ENCODE measurements at places on chromosomes 1 and 21.
A peak's percentile ranks its signal among the peaks of the same experiment; 100 is the strongest.

DNA sequence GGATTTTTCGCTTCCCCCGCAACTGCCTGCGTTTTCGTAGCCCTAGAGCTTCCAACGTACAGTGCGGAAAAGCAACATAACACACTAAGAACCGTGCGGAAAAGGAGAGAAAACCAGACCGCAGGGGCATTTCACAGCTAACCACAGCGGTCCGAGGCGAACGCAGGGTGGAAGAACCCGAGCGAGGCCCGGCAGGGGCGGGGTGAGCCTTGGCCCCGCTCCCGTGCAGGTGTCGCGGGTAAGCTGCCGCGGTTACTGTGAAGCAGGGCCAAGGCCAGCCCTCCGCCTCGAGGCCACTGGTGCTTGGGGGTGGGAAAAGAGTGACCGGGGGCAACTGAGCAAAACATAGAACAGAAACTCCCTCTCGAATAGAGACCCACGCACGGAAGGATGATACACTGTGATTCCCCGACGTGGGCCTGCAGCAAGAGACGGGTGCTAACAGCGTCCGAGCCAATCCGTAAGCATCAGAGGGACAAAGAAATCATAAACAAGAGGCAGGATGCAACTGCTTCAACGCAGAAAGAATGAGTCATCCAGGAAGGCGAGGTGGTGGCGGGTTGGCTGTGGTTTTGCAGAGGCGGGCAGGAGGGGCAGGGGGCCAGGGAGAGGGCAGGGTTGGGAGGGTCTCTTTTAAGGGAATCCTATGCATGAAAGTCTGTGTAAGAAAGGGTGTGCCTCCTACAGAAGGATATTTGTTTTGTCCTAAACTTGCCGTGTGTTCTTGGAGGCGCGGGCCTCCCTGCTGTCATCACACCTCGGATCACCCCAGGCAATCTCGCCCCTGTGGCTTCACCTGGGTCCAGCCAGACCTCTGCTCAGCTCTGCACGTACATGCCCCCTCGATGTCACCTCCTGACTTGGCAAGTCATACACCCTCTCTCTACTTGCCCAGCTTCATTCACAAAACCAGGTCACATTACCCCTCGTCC lies 7.3 kb downstream of the GNG4 start:
- DNase-seq, result no peak

GRCh38 chr1:182629499-182630096 lies 25.4 kb upstream of the RGS16 start:
- DNase-seq, result no peak

DNA sequence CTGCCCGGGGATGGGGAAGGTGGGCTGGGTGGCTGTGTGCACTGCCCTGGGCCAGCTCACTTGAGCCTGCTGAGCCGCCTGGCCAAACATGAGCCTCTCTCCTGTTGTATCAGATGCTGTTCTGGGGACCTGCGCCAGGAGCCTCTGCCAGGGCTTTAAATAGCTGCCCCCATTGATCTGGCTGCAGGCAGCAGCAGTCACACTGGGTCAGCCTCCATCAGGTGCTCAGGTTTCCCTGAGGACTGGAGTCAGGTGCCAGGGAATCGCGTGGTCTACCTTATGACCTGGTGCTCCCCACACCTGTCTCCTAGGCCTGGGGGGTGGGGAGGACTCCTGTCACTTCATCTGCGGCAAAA lies 700 bp upstream of the CCDC28B start:
- no peak for DNase-seq

DNA sequence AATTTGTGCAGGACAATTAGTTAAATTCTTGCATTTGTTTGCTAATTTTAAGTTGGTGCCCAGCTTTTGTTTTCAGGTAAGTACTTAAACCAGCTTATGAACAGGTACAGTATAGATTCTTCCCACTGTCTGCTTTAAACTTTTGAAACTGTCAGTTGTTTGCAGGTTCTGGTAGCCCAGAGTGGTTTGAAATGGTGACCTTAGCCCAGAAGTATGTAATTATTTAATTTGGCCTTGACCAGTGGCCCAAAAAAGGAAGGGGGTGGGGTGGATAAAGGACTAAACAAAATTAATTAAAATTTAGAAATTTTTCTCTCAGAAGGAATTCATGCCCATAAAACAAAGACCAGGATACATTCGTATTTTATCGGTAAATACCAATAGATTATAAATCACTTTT lies 69.0 kb downstream of the PTBP2 start:
- no peak for DNase-seq

DNA sequence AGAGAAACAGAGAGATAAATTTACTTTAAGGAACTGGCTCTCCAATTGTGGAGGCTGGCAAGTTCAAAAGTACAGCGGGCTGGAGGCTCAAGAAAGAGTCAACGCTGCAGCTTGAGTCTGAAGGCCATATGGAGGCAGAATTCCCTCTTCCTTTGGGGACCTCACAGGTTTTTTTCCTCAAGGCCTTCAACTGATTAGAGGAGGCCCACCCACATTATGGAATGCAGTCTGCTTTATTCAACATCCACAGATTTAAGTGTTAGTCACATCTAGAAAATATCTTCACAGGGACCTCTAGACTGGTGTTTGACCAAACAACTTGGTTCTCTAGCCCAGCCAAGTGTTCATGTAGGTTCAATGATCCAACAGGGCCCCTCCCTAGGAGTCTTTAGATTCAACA lies 117.8 kb downstream of the SLC35F3 start:
- no peak for DNase-seq

DNA sequence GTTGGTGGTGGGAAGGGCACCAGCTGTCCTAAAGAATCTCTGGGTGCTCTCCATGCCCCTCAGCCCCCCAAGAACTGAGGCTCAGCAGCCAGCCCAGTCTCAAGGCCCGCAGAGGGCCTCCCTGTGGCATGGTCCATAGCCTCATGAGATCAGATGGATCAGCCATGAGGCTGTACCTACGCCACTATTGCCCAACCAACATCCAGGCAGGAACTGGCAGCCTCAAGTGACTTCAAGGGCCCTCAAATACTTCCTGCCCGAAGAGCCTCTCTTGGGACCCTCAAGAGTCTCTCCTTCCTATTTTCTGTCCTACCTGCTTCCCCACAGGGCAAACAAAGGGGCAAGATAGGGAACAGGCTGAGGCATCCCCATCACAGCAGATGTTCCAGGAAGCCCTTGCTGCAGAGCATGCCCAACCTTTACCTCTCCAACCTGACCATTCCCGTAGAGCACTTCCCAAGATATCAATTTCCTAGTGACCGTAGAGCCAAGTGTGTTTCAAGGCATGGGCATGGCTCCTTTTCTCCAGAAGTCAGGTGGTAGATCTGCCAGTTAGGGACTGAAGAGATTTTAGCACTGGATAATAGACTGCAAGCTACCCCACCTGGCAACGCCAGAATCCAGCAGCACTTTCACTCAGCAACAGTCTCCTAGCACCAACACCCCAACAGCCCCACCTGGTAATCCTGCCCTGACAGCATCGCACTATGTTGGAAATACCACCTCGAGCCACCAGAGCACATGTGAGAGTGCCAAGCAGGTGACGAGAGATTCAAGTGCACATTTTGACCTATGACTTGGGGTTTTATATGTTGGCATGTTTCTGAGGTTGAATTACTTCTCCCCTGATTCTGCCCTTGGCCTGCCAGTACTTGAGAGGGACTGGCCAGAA lies 13.7 kb upstream of the MFSD2A start:
- DNase-seq, result no peak

DNA sequence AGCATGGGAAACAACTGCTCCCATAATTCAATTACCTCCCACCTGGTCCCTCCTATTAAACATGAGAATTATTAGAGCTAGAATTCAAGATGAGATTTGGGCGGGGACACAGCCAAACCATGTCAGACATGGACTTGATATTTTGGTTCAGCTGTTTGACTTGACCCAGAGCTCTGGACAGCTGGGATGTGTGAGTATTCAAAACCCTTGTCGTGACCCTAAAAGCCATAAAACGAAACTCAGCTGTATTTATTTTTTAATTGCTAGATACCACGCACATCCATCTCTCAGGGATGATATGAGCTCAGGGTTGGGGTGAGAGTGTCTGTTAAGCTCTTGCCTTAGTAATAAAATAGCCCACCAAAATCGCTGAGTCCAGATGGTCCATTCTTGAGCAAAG lies 45.4 kb downstream of the RCSD1 start:
- no peak for DNase-seq

- DNase-seq, result peak; percentile 13
These were observed 9.7 kb downstream of the TLCD4 start for GRCh38 chr1:95126846-95127245.

DNA sequence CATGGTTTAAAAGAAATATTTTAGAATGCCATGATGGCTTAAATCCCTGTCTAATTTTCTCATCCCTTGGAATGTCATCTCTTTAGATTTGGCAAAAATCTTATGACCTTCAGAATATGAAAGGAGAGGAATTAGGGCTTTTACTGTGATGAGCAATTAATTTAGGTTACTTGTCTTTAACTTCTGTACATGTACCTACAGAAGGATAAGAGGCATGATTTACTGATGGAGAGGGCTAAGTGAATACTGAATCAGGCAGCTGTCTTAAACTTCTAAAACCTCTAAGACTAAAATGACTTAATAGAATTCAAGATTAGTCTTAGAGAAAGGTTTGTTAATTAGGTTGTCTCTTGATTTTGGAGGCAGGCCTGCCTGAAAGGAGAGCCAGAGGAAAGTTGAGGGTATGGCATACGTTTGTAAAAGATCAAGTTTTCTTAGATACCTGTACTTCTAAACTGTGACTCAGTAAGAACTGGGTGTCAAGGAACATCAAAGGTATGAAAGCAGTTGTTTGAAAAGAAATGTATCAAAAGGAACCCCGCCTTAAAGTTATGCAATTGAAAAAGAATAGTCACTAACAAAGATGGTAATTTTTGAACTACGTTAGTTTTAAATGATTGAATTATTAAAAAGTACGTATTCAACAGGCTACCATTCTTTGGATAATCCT lies 12.5 kb downstream of the MACO1 start:
- no peak for DNase-seq

GRCh38 chr21:45104560-45104959 lies 30.2 kb downstream of the ADARB1 start:
- peak; percentile 58 for DNase-seq

GRCh38 chr1:36432616-36433015 lies 17.6 kb downstream of the OSCP1 start:
- DNase-seq, result peak; percentile 82

DNA sequence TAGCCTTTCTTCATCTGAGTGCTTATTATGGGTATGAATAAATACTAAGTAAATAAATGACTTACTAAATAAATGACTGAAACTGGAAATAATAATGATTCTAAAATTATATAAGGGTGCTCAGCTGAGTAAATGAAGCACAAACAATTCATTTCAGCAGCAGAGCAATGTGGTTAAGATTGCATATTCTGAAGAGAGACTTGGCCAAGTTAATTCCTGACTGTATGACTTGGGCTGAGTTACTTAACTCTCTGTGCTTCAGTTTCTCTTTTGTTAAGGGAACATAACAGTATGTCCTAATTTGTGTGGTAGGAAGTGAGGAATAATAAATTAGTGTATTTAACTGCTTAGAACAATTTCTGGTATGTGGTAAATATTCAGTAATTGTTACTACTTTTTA lies 19.1 kb downstream of the AGL start:
- no peak for DNase-seq

GRCh38 chr1:49026230-49026811 lies 249.6 kb upstream of the BEND5 start:
- no peak for DNase-seq

GRCh38 chr21:33189824-33190223 lies 39.9 kb upstream of the IFNAR2 start:
- no peak for DNase-seq

GRCh38 chr21:29708401-29708800 lies 231.4 kb downstream of the GRIK1 start:
- DNase-seq, result no peak

DNA sequence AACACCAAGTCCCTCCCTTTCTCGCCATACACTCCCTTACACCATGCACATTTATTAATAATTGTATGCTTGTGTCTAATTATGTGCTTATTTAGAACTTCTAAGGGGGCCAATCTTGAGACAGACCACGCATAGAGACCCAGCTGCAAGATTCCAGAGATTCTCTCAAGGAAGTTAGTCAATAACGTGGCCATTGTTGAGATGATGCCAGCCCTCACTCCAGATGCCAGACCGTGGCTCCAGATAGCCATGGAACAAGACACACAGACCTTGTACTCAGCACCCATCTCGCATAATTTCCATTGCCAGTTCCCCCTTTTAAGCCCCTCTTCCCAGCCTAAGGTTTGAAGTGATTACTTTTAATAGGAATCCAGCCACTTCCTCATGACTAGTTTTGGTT lies 62.4 kb downstream of the DIRAS3 start:
- DNase-seq, result no peak

DNA sequence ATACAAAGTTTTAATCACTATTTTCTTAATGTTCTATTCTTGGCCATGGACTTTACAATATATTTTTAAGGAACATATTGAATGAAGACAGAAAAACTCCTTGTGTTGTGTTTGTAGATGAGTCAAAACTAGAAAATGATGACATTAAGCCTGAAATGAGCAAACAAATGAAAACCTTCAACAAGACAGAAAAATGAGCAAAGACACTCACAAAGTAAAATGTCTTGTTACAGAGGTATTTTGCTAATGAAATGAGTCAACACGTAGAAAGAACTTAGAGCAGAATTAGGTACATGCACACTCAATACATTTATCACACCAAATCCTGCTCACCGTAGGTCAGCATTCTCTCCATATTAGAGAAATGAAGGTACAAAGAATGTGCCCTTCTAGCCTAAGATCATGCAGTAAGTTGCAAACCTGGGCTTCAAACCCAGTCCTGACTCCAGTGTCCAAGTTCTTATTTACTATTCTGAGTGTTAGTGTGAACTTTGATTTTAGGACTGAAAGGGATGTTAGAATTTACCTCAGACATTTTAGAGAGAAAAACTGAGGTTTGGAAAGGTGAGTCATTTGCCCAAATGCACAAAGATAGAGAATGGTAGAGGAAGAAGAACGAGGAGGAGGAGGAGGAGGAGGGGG lies 133.9 kb upstream of the SGIP1 start:
- DNase-seq, result no peak

- DNase-seq, result no peak
These were observed 100.1 kb upstream of the JUN start for GRCh38 chr1:58883888-58884482.

GRCh38 chr1:111084999-111085398 lies 54.9 kb downstream of the DRAM2 start:
- DNase-seq, result no peak
